Suprapubic skin (tissue), 4 donors: ENCODE measurements at places on chromosomes 11 and 22. TPM values are rescaled to one million over a fixed set of nuclear protein-coding genes. Genes with fewer than 3 reads are reported as not detected.

DNA sequence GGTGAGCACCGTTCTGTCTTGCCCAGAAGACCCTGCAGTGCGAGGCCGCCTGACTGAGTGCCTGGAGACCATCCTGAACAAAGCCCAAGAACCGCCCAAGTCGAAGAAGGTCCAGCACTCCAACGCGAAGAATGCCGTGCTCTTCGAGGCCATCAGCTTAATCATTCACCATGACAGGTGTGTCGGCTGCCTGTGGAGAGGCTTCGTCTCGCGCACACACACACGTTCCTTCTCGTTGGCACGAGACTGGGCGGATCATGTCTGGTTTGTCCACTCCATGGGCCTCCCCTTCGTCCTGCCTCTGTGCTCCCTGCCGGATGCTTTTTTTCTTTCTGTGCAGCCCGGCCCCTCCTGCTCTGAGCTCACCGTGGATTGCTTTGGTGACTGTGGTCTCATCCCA lies 51.1 kb downstream of the MUC6 start:
- no peak overlapping the region for H3K27ac ChIP-seq
- no peak overlapping the region for H3K4me3 ChIP-seq
- H3K4me1 ChIP-seq: peaks cover 12% of the 10 kb centered on the region
- H3K36me3 ChIP-seq: peaks cover 91% of the 10 kb centered on the region
- no peaks in the 10 kb centered on the region for H3K27me3 ChIP-seq
- DNase-seq: no peak

GRCh38 chr11:58121096-58121495 lies 4.2 kb downstream of the OR9I1 start:
- H3K36me3 ChIP-seq: no peaks in the 10 kb centered on the region
- no peak overlapping the region for H3K4me3 ChIP-seq
- DNase-seq: no peak
- H3K27me3 ChIP-seq: no peaks in the 10 kb centered on the region
- H3K27ac ChIP-seq: no peak overlapping the region

GRCh38 chr11:106216281-106216680 lies 138.8 kb downstream of the AASDHPPT start:
- H3K4me1 ChIP-seq: no peaks in the 10 kb centered on the region
- H3K4me3 ChIP-seq: no peak overlapping the region
- no peak overlapping the region for H3K27ac ChIP-seq
- no peak for DNase-seq
- no peaks in the 10 kb centered on the region for H3K27me3 ChIP-seq

The FGF3 gene
- total RNA-seq: not detected

The FADS2 gene
- 130 TPM for total RNA-seq

- H3K27me3 ChIP-seq: no peaks in the 10 kb centered on the region
- no peaks in the 10 kb centered on the region for H3K4me1 ChIP-seq
- H3K4me3 ChIP-seq: no peak overlapping the region
- no peak overlapping the region for H3K27ac ChIP-seq
- no peaks in the 10 kb centered on the region for H3K36me3 ChIP-seq
Measured at GRCh38 chr11:126948563-126948962, 52.0 kb downstream of the KIRREL3 start.

DNA sequence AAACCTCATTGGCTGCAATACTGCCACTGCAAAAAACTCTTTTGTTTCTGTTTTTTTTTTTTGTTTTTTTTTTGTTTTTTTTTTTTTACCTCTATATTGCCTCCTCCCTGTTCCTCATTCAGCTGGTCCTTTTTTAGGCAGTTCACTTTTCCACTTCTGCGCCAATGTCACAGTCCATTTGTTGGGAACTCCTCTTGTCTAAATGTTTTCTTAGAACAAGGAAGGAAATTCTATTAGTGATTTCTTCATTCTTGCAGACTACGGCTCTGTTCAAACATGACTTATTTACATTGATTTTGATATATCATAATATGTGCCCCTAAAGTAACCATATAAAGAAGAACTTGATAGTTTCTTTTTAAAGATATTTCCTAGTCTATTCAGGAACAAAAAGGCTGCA lies 2.9 kb downstream of the FAM118B start:
- no peak overlapping the region for H3K4me3 ChIP-seq
- no peak for DNase-seq
- peaks cover 28% of the 10 kb centered on the region for H3K4me1 ChIP-seq
- no peaks in the 10 kb centered on the region for H3K27me3 ChIP-seq

DNA sequence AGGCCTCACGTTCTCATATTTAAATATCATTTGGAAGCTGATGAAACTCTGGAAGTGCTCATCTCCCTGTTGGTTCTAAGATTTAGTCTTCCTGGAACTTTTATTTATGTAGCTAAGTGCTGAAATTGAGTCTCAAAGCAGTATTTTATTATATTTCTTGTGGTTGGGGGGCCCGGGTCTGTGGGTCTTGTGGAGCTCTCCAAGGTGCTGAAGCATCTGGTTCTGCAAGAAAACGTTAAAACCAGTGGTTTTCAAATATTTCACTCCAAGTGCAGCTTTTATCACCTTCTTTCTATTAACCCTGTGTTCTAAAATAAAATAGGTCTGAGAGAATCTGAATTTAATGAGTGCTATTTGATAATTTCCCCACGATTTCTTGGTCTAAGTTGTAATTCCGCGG lies 1404.8 kb downstream of the TBC1D22A start:
- no peak overlapping the region for H3K27ac ChIP-seq
- no peak for DNase-seq
- H3K4me3 ChIP-seq: no peak overlapping the region
- no peaks in the 10 kb centered on the region for H3K4me1 ChIP-seq
- no peaks in the 10 kb centered on the region for H3K27me3 ChIP-seq

DNA sequence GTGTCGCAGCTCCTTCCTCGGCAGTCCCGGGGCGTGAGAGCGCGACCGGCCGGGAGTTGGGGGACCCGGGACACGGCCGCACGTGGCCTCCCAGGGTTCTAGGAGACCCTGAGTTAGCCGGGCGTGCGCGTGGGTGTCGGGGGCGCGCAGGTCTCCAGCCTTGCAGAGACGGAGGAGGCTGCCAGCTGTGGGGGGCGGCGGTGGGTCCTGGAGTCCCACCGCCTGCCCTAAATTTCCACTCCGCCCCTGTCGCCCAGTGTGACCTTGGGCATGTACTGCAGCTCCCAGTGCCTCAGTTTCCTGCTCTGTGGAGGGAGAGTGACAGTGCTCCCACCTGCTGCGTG lies 18.8 kb downstream of the RRP7A start:
- peak overlapping the region; percentile 38 for H3K4me3 ChIP-seq
- H3K27ac ChIP-seq: no peak overlapping the region
- no peaks in the 10 kb centered on the region for H3K36me3 ChIP-seq
- DNase-seq: no peak
- H3K27me3 ChIP-seq: no peaks in the 10 kb centered on the region

DNA sequence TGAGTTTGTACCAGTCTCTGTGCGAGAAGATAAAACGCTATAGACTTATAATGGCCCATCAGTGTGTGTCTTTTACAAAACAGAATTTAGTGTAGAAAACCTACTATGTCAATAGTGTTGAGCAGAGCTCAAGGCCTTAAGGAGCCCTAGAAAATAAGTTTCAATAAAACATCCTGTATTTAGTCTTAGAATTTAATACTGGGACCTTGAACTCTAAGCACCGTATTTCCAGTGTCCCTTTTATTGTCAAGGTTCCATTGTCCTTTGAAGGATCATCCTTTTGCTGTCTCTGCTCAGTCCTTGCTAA lies 16.6 kb downstream of the CDC45 start:
- no peaks in the 10 kb centered on the region for H3K36me3 ChIP-seq
- no peak overlapping the region for H3K4me3 ChIP-seq
- no peak overlapping the region for H3K27ac ChIP-seq
- DNase-seq: no peak
- H3K4me1 ChIP-seq: no peaks in the 10 kb centered on the region
- H3K27me3 ChIP-seq: no peaks in the 10 kb centered on the region

DNA sequence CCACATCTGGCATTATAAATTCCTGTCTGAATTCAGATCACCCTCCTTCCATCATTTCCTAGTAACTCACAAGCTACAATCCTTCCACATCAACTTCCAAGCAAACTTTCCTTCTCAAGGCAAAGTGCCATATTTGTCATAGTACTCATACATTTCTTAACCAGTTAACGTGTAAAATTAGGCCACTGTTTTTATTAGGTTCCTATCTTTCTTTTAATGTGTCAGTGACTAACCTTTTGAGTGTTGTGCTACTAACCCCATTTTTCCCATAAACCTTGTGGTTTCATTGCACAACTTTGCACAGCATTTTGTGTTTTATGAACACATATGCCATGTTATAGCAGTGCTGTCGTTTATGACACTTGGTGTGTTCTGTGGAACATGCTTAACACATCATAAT lies 90.1 kb downstream of the KIF18A start:
- H3K4me1 ChIP-seq: no peaks in the 10 kb centered on the region
- no peak overlapping the region for H3K27ac ChIP-seq
- H3K36me3 ChIP-seq: no peaks in the 10 kb centered on the region
- no peaks in the 10 kb centered on the region for H3K27me3 ChIP-seq
- no peak overlapping the region for H3K4me3 ChIP-seq

DNA sequence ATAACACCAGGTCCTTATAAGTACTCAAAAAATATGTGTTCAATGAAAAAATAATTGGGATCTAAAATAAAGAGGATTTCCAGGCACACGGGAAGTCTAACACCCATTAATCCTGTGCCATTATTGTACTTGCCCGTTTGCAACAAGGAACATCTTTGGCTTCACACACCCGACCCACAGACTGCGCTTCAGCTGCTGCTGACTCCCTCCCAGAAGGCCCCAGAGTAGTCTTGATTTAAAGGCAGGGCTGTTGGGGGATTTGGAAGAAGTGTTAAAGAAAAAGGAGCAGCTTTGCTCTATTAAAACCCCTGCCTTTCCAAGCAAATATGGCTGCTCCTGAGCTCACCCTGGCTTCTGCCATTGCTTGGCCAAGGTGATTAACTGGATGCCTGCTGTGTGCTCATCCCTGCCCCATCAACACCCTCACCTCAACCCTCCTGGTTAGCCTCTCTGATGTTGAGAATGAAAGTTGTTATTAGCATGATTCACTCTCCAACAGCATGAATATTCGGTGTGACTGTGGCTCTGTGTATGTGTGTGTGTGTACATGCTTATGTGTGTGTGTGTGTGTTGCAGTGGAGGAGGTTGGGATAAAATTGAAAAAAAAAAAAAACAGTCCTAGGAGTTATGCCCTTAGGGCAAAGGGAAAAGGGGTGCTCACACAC lies 76.1 kb downstream of the KIRREL3 start:
- DNase-seq: no peak
- H3K4me1 ChIP-seq: no peaks in the 10 kb centered on the region
- H3K4me3 ChIP-seq: no peak overlapping the region
- H3K27me3 ChIP-seq: no peaks in the 10 kb centered on the region
- H3K36me3 ChIP-seq: no peaks in the 10 kb centered on the region
- no peak overlapping the region for H3K27ac ChIP-seq

DNA sequence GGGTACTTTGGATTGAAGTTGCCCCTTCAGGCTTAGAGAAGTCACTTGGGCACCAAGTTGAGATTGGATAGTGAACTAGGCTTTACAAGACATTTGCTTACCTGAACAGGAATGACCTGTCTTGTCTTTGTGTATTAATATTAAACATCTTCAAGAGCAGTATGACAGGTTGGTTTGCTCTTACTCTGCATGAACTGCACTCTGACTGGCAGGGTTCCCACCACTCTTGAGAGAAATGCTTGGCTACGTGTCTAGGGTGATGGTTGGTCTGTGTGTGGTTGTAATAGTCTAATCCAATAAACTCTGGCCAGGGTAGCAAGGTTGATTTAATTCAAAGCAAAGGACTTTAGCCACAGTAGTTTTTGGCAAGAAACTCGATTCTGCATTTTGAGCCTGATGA lies 20.1 kb upstream of the SPTBN2 start:
- no peaks in the 10 kb centered on the region for H3K36me3 ChIP-seq
- DNase-seq: no peak
- H3K27ac ChIP-seq: peak overlapping the region; percentile 64
- no peak overlapping the region for H3K4me3 ChIP-seq

DNA sequence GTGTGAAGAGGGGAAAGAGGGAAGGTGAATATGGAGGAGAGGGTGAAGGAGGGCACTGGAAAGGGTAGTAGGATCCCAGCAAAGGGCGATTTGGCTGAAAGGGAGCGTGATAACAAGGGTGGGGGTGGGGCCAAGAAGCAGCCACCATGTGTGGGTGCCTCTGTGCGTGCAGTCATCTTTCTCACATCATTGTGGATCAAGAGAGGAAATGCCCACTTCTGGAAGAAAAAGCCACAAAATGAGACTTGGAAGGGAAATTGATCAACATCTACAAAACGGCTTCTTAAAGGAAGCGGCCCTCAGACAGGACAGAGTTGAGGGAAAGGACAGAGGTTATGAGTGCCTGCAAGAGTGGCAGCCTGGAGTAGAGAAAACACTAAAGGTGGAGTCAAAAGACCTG lies 1.2 kb upstream of the CXCR5 start:
- H3K27ac ChIP-seq: no peak overlapping the region
- peaks cover 2% of the 10 kb centered on the region for H3K4me1 ChIP-seq
- H3K27me3 ChIP-seq: no peaks in the 10 kb centered on the region
- no peak overlapping the region for H3K4me3 ChIP-seq

- no peak overlapping the region for H3K4me3 ChIP-seq
- H3K4me1 ChIP-seq: peaks cover 4% of the 10 kb centered on the region
- H3K36me3 ChIP-seq: no peaks in the 10 kb centered on the region
- DNase-seq: no peak
- no peak overlapping the region for H3K27ac ChIP-seq
Measured at GRCh38 chr22:27220339-27220738, 563.0 kb downstream of the MIAT start.

GRCh38 chr11:63901660-63902059 lies 15.3 kb downstream of the RCOR2 start:
- no peaks in the 10 kb centered on the region for H3K27me3 ChIP-seq
- DNase-seq: no peak

The FBLN1 gene
- total RNA-seq: 137 TPM

- H3K27ac ChIP-seq: no peak overlapping the region
- H3K27me3 ChIP-seq: no peaks in the 10 kb centered on the region
- no peak overlapping the region for H3K4me3 ChIP-seq
- no peaks in the 10 kb centered on the region for H3K4me1 ChIP-seq
- DNase-seq: no peak
Measured at GRCh38 chr11:72373163-72373562, 61.2 kb downstream of the CLPB start.

DNA sequence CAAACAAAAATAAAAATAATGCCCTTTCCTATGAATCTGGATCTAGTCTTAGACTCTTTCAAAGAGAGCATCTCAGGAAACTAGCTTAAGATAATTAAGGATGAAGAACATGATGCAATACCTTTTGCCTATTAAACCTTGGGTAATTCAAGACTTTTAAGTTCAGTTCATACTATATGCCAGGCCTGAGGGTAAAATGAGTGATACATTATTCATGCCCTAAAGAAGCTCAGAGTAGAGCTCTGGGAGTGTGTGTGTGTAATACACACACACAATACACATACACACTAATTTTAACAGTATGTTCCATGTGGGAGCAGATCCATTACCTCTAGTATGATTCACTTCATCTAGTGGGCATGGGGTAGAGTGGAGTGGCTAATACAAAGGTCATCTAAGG lies 651.4 kb upstream of the CHORDC1 start:
- H3K36me3 ChIP-seq: no peaks in the 10 kb centered on the region
- no peak for DNase-seq
- no peak overlapping the region for H3K27ac ChIP-seq

GRCh38 chr11:5881756-5882155 lies 1.3 kb downstream of the OR52E4 start:
- H3K27me3 ChIP-seq: no peaks in the 10 kb centered on the region
- no peaks in the 10 kb centered on the region for H3K4me1 ChIP-seq
- no peaks in the 10 kb centered on the region for H3K36me3 ChIP-seq
- H3K4me3 ChIP-seq: no peak overlapping the region
- DNase-seq: no peak
- no peak overlapping the region for H3K27ac ChIP-seq
